ENCODE measurements at places on chromosomes 12 and 14. TPM values are rescaled to one million over a fixed set of nuclear protein-coding genes. Genes with fewer than 3 reads are reported as not detected.

- DNase-seq, result no peak
- no peaks in the 10 kb centered on the region for H3K27me3 ChIP-seq
- no peak overlapping the region for H3K4me3 ChIP-seq
- no peaks in the 10 kb centered on the region for H3K4me1 ChIP-seq
- H3K36me3 ChIP-seq, result no peaks in the 10 kb centered on the region
Observed at GRCh38 chr12:21248679-21249078, 86.0 kb downstream of the SLCO1A2 start.

The PLD4 gene
- 3.1 TPM for total RNA-seq

The CNTN1 gene
- total RNA-seq, result 15.1 TPM

The FOXM1 gene
- 1.0 TPM for total RNA-seq

The PMEL gene
- 4.9 TPM for total RNA-seq

The HAL gene
- 6.2 TPM for total RNA-seq
